Nephron progenitor cell (in vitro differentiated cells): ENCODE measurements at places on chromosomes 6 and 20.

- DNase-seq = no peak
Measured at GRCh38 chr6:24429146-24429545, 26.4 kb downstream of the MRS2 start.

GRCh38 chr20:17630806-17631195 lies 51.2 kb downstream of the RRBP1 start:
- DNase-seq = no peak

GRCh38 chr20:18397030-18397429 lies 69.8 kb downstream of the DZANK1 start:
- DNase-seq = no peak

- no peak for DNase-seq
Measured at GRCh38 chr6:35686436-35686835, 2.3 kb downstream of the FKBP5 start.

GRCh38 chr6:36187446-36187845 lies 9.1 kb upstream of the BRPF3 start:
- DNase-seq = no peak

GRCh38 chr20:37230200-37230599 lies 31.4 kb downstream of the GHRH start:
- DNase-seq = no peak

DNA sequence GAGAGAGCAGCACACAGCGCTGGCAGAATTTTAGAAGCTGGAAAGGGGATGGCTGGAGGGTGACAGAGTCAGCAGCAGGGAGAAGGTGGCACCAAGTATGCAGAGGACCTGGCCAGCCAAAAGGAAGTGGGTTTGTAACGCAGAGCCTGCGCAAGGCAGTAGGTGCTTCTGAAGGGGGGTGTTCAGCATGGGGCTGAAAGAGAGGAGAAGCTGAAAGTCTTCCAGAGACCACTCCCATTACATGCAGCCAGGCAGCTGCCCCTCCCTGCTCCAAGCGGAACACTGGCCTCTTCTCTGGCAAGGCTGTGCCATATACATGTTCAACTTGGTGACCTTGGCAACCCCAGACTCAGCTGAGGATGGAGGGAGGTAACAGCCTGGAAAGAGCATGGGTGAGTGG lies 42.1 kb upstream of the TULP1 start:
- no peak for DNase-seq

DNA sequence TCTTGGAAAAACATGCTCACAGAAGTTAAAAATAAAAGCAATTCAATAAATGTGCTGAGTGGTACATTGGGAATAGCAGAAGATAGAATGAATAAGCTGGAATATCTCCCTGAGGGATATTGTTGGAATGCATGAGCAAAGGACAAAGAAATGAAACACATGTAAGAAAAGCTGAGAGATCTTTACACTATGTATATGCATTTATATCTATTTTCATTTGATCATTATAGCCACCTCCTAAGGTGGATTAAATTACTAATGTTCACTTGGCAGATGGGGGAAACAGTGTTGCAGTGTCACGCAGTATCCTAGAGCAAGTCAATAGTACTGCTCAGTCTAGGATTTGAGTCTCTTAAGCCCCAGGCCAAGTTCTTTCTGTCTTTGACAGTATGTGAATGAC lies 542.0 kb upstream of the MARCKS start:
- no peak for DNase-seq

- no peak for DNase-seq
Measured at GRCh38 chr20:42181064-42181463, 562.9 kb upstream of the CHD6 start.

DNA sequence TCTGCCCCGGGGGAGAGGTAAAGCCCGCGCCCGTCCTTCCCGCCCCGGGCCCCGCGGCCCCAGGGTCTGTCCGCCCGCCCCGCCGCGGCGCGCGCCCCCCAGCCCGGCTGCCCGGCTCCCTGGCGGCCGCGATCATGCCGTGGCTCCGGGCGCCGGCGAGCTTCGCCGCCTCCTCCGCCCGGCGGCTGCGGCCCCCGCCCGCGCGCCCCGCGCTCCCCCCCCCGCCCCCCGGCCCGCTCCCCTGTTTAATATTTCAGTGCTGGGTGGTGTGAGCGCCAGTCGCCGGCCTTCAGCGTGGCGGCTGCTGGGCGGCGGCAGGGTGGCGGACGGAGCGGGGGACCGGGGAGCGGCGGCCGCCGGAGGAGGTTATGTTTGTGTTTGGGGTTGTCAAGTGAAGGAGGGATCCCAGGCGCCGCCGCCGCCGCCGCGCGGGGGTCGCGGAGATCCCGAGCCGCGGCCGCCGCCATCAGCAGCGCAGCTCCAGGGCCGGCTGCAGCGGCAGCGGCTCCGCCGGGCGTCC lies at the start of gene HIVEP1:
HIVEP1 (plus strand) TSS at position 275 of the 520 bp plus-strand sequence. CDS start 3,317 bp downstream, outside the sequence.
- peak; percentile 72 for DNase-seq

DNA sequence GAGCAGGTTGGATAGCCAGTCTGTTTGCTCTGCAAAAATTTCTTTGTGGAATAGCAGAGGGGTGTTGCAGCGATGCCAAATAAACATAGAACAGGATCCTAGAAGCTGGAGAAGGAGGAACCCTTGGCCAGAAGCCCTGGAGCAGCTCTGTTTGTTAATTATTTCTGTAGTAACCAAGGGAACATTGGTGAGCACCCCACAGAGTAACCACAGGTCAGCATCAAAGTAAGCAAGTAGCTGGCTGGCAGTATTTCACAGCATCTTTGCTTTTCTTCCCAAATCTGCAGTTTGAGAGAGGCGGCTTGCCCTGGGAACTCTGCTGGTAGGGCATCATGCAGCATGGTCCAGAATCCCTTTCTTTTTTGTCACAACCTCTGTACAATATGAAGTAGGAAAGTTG lies 12.7 kb upstream of the APMAP start:
- no peak for DNase-seq

- DNase-seq = no peak
Measured at GRCh38 chr6:149130090-149130489, 187.4 kb upstream of the TAB2 start.

GRCh38 chr20:23081263-23081819 lies 4.8 kb downstream of the CD93 start:
- no peak for DNase-seq

DNA sequence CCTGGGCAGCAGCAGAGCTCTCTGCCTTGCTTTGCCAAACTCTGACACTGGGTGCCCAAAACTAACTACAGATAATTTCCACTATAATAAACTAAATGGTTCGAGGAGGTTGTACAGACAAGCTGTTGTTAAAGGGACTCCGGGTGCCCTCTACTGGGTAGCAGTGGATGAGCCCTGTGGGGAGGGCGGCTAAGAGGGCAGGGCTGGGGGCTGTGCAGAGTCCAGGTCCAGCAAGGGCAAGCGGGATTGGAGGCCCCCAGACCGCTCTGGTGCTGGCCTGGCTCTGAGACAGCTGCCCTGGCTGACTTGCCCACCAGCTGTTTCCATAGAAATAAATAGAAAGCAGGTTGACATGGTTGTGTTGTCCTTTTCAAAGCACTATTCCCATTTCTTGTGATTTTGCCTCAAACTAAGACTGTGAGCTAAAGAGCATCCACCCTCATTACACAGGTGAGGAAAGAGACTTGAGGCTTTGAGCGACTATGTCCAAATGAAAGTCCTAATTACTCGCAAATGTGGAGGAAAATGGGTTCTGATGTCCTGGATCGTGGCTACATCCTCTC lies 167.6 kb upstream of the CST7 start:
- DNase-seq = peak; percentile 23

DNA sequence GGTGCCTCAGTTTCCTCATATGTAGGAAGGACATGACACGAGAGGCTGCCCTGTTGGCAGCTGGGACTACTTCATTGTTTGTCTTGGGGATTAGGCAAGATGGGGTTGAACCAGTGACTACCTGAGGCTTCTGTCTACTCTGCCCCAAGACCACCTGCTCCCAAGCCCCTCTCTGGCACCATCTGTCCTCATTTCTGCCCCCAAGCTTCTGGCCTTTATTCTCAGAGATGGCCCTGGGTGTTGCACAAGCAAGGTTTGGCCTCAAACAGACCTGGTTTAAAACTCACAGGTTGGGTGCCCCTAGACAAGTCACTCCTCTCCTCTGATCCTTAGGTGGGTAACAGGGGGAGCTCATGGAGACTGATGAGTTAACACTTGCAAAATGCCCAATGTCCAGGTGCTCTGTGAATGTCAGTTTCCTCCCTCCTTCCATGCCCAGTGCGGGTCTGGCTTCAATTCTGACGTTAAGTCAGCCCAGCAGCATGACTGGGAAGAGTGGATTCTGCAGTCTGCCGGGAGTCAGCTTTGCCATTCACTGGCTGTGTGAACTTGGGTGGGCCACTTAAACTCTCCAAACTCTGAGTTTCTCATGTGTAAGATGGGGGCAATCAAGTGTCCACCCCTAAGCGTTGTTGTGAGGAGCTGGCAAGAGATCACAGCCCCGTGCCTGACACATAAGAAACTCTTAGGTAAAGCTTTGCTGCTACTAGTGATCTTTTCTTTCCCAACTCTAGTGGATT lies 84.5 kb upstream of the TOX2 start:
- no peak for DNase-seq

- DNase-seq = no peak
Measured at GRCh38 chr6:147127587-147127986, 76.6 kb upstream of the STXBP5 start.

DNA sequence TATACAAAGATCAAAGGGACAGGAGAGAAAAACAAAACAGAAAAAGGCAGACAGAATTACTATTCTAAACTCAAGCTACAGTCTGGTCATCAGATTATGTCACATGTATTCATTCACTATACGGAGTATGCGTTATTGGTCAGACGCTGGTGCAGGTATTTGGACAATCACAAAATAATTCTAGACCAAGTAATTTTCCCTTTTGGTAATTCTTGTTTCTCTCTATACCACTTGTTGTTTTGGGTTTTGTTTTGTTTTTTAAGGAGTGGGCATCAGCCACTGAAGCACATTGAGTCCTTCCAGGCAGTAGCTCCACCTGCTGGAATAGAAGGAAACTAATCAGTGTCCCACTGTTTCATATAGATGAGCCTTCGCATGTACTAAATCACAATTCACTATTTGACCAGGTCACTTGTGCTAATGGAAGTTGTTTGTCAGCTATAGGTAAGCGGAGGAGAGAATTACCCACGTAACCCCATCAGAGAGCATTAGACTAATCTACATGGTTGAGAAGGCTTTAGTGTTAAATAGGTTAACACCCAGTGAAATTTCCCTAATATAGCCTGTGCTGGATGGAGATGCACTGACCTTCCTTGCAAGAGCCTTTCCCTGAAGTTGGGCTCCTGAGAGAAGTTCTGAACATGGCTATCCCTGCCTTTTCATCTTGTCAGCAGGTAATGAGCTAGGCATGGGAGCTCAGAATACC lies 77.9 kb downstream of the TNFAIP3 start:
- DNase-seq = peak; percentile 5

GRCh38 chr6:42339991-42340401 lies 111.7 kb downstream of the TRERF1 start:
- no peak for DNase-seq

DNA sequence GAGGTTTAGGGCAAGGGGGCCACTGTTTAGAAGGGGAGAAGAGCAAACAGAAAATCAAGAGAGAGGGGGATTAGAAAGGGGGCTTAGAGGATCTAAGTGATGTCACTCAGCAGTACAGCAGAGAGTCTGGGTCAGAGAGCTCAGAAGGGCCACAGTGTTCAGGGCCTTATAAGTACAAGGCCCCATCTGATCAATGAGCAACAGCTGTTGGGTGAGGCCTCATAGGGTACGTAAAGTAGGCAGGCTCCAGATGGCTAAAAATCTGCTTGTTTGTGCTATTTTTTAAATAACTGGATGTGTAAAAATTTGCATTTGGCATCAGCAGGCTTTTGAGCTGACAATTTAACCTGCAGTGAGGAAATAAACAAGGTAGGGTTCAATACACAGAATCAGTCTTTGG lies 149.8 kb downstream of the SH3BGRL2 start:
- no peak for DNase-seq

- no peak for DNase-seq
Measured at GRCh38 chr20:35833241-35833640, 61.4 kb downstream of the PHF20 start.

DNA sequence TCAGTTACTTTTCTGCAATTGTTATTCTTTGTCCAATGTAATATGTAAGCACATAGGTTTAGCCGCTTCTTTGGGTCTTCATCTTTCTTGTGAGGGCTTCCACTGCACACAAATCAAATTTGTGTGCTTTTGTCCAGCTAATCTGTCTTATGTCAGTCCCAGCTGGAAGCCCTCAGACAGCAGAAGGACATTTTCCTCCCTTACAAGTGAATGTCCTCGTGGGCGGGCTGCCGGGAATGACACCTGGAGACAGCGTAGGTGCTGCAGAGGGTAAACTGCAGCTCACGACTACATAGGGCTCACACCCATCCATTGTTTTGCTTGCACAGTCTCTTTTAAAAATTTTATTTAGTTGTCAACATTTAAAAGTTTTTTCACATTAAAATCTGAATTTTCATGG lies 24.6 kb upstream of the PPP1R14C start:
- DNase-seq = no peak

- no peak for DNase-seq
Measured at GRCh38 chr6:57265755-57266221, 43.7 kb upstream of the RAB23 start.

GRCh38 chr6:120108061-120108795 lies 758.7 kb upstream of the MAN1A1 start:
- DNase-seq = no peak

- no peak for DNase-seq
Measured at GRCh38 chr6:14726816-14727493, 518.9 kb upstream of the JARID2 start.
